ENCODE measurements at places on chromosomes 6 and 20.

DNA sequence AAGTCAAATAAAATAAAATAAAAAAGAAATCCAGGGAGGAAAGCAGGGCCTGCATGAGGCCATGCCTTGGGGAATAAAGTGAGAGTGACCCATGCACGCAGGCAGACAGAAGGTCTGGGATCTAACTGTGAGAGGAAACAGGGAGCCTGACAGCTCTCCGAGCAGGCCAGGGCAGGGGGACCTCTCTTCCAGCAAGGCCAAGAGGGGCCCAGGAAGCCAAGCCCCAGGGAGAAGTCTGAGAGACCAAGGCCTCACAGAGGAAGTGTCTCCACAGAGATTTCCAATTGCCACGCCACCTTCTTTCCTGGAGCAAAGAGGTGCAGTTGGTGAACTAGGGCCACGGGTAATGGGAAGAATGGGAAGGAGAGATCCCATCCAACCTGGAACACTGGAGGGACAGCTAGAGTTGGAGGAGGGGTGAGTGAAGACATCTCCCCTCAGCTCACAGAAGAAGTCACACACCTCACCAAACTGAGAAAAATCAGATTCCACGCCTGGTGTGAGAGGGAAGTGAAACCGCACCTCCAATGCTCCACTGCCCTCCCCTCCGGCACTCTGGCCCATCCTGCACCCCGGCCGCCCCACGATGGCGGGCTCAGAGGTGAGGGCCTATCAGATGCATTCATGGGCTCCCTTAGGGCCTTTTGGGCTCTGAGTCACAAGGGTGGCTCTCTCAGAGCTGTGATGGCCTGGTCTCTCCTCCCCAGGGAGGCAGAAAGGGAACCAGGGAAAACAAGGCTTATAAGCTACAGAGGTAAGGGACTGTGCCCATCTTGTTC is 25.1 kb upstream of the TAF8 start:
- no peak for DNase-seq

GRCh38 chr6:56866917-56867522 is 87.9 kb upstream of the BEND6 start:
- no peak for DNase-seq

DNA sequence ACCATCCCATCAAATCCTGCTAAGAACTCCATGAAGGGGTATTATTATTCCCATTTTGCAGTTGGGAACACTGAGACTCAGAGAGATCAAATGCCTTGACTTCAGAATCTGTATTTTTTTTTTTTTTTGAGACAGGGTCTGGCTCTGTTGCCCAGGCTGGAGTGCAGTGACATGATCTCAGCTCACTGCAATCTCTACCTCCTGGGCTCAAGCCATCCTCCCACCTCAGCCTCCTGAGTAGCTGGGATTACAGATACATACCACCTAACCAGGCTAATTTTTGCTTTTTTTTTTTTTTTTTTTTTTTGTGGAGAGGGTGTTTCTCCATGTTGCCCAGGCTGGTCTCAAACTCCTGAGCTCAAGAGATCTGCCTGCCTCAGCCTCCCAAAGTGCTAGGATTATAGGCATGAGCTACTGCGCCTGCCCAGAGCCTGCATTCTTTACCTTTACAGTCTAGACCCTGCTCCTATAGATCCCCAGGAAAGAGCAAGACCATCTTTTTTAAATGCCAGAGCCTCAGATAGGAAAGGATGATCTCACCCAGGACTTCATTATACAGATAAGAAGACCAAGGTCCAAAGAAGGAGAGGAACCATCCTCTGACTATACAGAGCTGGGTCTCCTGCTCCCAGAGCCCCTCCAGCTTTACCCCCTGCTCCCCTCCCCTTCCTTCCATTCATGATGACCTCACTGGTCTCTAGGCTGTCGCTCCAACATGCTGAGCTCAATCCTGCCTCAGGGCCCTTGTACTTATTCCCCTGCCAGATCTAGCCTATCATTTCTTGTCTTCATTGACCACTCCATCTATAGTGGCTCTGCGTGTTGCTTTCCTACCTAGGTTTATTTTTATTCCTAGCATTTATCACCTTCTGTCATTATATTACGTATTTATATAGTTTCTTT is 138.6 kb downstream of the CEBPB start:
- no peak for DNase-seq

DNA sequence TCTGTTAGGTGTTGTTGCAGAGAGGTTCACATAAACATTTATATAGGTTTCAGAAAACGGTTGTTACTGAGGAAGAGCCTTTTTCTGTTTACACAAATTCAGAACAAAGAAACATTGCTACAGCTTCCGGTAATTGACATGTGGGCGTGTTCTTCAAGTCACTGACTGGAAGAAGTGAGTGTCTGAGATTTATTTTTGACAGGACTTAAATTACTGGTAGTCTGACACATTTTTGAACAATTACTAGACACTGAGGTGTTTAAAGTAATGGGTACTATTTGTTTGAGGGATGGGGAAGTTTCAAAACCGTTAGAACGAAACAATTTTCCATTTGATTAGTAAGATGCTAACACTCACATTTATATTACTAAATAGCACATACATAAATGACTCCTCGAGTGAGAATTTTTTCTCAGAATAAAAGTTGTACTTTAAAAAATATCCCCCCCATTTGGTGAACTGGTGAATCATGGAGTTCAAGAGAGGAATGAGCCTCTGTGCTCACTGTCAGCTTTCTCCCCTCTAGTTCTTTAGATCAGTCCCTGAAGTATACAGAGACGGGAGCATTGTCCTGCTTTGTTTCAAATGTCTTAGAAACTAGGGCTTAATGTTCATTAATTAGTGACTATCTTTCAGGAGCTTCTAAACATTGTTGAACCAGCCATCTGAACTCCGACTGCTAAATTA is 98.7 kb downstream of the TSHZ2 start:
- no peak for DNase-seq

GRCh38 chr6:130923350-130923749 is 96.1 kb downstream of the SMLR1 start:
- DNase-seq = no peak
